ENCODE measurements at places on chromosomes 2 and 18.

DNA sequence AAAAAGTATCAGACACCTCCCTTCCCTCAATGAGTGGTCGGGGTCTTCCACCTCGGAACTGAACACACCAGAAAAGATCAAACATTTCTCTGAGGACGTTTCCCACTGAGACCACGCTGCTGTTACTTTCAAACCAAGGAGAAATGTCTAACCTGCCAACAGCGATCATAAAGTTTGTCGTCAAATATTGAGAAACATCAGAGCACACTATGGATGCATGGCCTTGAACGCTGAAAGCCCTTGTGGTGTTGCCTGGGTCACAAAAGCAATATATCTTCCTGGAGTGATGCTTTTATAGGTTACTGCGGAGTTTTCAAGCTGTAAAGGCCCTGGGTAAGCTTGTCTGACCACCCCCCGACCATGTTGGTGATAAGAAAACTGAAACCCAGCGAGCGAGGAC, 70.2 kb upstream of the ID2 start:
- DNase-seq, result no peak

- peak; percentile 97 for DNase-seq
Observed at GRCh38 chr2:62596061-62596921, 90.3 kb upstream of the TMEM17 start.

DNA sequence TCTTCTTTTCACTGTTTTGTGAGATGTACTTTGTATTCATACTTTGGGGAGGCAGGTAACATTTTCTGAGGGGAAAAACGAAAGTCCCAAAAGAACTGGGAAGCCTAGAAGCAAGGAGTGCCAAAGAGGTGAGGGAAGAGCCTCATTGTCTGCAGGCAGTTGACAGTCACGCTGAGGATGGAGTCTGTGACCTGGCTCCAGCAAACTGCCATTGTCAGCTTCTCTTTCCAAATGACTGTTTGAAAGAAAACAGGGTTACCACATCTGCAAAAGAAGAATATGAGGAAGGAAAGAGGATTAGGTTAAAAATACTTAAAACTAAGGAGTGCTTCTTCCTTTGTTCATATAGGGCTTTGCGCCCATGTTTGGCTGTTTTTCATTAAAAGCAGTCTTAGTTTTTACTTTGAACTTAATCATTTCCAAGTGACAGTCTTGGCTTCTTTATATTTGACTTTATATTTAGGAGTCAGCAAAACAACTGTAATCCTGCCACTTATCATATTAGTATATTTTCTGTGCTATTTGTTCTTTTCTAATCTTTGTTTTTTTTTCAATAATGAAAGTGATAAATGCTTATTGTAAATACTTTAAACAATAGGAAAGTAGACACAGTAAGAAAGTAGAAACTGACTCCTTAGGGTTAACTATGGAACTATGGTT, 35.0 kb downstream of the CERS6 start:
- no peak for DNase-seq

- DNase-seq, result peak; percentile 28
Observed at GRCh38 chr2:152555048-152555447, 162.2 kb downstream of the PRPF40A start.

- peak; percentile 45 for DNase-seq
Observed at GRCh38 chr2:95346231-95346737, 49.1 kb downstream of the KCNIP3 start.

DNA sequence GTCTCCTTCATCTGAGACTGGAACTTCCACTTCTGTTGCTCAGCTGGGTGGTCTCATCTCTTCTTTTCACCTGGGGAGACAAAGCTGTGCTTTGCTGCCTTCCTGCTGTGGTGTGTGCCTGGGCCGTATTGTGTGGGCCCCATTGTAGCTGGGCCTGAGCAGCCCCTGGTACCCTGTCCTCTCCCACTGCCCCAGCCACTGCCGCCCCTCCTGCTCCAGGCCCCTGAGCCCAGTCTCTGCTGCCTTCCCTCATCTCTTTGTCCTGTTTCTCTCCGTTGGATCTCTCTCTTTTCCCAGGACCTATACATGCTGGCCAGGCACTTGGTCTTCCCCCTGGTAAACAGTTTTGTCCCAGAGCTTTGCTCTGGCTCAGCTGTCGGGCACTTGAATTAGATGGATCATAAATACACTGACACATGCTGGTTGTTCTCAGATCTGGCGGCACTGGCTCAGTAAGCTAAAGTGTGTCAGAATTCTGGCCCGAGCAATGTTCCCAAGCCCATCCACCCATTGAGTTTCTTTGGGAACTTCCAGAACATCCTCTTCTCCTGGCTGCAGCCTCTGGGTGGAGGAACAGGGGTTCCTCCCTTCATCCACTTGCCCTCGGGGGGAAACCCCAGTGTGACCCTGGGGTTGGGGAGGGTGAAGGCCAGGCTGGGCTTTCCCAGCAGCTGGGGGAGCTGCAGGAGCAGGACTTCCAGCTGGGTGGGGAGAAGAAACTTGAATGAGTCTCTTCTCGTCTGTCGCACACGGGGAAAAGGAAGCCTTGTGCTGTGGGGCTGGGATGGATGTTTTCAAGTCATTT, 99.0 kb downstream of the DGKD start:
- no peak for DNase-seq

- peak; percentile 17 for DNase-seq
Observed at GRCh38 chr2:68837164-68837860, 33.9 kb downstream of the BMP10 start.

- peak; percentile 44 for DNase-seq
Observed at GRCh38 chr18:43596105-43596712, 318.9 kb upstream of the SYT4 start.

- no peak for DNase-seq
Observed at GRCh38 chr18:79609841-79610281, 69.7 kb upstream of the CTDP1 start.

GRCh38 chr2:180730976-180731375, 249.4 kb upstream of the UBE2E3 start:
- peak; percentile 45 for DNase-seq

DNA sequence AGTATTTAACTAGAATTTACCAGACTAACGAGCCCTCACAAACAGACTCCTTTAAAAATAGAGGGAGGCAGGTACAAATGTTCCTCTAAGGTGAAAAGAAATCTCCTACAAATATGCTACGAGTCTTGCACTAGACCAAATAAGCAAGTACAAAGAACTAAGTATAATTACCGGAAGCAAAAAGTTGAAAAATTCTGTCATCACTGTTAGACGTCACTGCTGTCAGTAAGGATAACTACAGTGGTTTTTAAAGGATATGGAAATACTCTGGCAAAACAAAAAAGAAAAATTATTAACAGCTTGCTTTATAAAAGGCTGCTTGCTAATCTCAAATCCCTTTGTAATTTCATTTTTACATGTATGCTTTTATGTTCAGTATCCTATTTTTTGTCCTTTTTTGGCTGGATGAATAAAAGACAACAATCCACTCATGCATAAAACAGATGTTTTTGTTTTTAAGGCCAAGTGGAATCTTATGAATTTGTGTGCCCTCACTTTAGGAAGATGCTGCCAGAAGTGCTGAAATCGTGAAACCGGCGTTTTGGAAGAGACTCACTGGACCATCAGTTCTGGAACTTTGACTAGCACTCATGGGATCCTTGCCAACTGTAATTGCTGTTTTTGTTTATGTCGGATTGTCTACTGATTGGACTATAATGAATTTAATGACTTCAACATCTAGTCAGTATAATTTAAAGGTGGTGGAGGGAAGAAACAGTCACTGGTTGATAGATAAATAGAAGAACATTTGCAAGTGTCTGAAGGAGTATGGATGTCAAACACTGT, 6.7 kb downstream of the ZNF521 start:
- peak; percentile 26 for DNase-seq

GRCh38 chr2:179264368-179265081, at the start of gene SESTD1:
TSS of gene SESTD1 (minus strand) at chr2:179264832. CDS start at chr2:179191841, 72,991 bp downstream.
- no peak for DNase-seq

DNA sequence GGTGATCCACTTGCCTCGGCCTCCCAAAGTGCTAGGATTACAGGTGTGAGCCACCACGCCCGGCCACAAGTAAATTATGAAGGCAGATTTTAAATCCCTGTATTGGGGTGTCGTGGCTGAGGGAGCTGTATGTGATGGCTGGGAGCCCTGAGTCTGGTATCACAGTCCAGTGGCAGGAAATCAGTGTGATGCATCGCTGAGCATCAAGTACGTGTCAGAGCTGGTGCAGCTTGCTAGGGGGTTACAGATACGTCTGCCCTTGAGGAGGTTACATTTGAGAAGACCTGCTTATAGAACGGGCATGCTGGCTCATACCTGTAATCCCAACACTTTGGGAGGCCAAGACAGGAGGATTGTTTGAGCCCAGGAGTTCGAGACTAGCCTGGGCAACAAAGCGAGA, 4.3 kb downstream of the ENOSF1 start:
- no peak for DNase-seq

DNA sequence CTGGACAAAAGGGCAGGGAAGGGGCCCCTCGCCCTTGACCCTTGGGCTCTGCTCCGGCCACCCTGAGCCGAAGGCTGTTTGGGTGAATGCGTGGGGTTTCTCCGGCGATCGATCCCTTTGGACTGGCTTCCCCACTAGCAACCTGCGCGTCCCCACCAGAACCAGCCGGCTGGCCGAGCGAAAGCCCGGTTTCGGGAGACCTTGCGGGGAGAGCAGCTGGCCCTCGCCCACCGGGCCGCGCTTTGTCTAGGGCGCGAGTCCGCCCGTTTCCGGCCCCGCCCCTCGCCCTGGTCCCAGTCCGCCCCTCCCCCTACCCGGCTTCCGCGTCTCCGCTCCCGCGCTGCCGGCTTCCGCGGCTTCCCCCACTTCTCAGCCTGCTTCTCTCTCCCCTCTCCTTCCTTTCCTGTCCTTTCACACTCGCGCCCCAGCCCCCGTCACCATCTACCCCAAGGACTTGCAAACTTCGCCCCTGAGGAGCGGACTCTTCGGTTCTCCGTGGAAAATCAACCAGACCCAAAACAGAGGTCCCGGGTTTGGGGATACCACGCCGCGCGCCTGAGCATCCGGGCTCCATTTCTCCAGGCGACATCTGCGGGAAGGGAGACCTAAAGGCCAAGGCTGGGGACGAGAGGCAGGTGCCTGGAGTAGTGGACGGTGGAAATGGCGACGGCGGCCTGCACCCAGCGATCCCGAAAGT, 48.0 kb upstream of the ATP6V1B1 start:
- DNase-seq, result no peak

DNA sequence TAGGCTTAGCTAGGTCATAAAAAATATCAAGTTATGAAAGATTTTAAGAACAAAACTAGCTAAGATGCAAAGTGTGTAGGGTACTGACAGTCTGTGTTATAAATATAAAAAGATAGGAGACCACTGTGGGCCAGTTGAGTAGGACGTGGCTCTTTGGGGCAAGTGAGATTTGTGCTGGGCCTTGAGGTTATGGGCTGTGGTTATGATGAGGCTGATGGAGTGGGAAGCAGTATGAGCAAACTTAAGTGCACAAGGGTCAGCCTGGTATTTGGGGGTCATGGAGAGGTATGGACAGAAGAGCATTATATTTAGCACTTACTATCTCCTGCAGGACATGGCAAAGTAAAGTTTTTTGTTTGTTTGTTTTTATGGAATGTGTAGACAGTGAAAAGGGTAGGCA, 70.1 kb downstream of the SETBP1 start:
- no peak for DNase-seq

DNA sequence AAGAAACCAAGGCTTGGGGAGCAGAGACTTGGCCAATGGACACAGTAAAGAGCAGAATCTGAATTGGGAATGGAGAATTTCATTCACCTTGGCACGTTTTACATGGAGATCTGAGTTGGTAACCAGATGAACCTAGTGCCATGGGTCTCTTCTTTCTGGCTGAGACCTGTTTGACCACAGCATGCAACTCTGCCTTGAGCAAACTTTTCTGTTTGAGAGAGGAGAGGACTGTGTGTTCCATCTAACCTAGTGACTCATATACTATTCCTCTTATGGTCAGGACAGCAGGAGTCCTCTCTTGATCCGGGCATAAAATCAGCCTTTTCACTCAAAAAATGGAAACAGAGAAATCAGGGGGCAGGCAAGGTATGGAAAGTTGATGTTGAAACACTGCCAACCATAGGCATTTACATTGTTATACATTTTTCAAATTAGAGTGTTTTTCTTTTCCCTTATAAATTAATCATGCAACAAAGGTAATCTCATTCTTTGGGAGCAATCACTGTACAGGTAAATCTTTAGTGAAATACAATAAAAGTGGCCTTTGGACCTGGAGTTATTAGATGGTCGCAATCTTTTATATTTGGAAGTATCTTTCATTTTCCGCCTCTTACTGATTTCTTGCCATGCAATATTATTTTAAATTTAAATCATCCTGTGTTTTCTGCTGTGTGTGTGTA, 86.7 kb downstream of the NRP2 start:
- DNase-seq, result no peak

DNA sequence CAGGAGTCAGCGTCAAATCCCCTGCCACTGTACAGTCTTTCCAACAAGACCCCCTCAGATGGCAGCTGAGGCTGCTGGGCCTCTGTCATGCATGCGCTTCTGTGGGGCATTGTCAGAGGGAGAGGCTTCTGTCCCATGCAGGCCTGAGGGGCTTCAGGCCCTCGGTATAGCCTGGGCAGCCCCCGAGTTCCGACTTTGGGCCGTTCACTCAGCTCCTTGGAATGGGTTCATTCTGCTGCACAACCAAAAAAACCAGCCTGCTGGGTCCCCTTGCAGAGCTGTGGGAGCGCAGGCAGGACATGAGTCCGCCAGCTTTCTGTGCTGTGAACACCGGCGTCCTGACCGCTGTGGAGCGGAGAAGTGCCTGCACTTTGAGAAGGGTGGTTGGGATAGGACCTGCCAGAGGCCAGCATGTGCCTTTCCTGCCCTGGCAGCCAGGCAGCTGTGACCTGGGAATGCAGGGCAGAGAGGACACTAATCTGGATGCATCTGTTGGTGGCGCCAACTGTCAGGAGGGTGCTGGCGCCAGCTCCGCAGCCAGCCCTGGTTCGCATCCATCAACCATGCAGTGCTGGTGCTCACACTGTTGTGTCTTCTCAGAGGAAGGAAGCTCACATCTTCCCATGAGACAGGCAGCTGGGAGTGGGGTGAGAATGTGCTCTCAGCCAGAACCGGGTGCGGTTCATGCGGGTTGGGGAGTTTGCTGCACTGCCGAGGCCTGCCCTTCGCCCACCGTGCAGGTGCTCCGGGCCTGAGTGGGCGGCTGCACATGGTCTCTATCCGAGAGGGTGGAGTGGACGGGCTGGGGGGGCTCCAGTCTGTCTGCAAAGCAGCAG, 14.3 kb downstream of the ARHGEF4 start:
- no peak for DNase-seq

DNA sequence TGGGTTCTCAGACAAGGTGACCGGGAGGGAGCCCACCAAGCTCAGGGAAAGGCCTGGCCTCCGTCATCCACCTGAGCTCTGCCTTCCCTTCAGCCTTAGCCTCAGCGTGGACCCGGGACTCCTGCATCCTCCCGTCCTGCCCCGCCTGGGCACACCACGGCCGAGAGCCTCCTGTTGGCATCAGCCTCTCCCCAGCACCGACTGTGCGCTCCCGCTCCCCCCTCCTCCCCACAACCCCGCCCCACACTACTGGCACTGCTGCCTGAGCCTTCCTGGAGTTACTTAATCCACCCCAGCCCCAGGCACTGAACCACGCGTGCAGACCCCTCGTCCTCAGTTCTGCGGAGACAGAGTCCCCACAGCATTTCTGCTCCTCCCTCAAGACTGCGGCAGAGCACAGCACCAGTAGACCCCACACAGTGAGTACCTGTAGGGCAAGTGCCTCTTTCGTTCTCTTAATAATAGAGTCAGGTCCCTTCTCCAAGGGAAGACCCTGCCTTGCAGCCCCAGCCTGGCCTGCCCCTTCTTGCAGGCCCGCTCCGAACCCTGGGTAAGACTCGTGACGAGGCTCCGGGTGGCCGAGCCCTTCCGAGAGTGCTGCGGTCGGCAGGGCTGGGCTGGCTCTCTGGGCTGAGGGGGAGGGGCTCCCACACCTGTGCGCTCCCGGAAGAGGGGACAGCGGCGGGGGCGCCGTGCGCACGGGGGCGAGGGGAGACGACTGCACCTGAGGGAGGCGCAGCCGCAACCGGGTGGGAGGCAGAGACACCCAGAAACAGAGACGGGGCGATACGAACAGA, at the start of gene AMER3:
TSS of gene AMER3 (plus strand) at position 285 of the 797 bp plus-strand sequence. CDS start 6,533 bp downstream, outside the sequence.
- no peak for DNase-seq

All from fibroblast of the aortic adventitia (primary cell).